ENCODE measurements at places on chromosomes 4 and X.

- DNase-seq, result no peak
Observed at GRCh38 chrX:72080150-72080549, 51.6 kb downstream of the RTL5 start.

GRCh38 chr4:83083925-83084475, 30.5 kb downstream of the PLAC8 start:
- DNase-seq, result peak; percentile 57

GRCh38 chr4:6826781-6827508, 44.4 kb downstream of the KIAA0232 start:
- no peak for DNase-seq

- no peak for DNase-seq
Observed at GRCh38 chr4:6264225-6264540, 5.5 kb upstream of the WFS1 start.

DNA sequence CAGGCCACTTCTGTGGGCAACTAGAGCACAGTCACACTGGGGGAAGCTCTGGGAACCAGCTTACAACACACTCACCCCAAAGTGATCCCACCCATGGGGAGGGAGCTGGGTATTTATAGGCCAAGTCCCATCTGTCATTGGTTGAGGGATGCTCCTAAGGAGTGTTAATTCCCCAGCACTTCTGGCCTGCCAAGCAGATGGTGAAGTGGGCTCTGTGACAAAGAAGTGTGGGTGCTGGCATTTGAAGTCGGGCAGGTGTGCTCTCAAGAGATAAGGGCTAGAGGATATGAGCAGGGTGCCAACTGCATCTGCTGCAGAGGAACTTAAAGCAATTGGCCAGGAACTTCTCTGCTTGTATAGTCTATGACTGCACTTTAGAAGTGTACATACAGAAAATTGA, 30.9 kb downstream of the PTCHD1 start:
- DNase-seq, result no peak

DNA sequence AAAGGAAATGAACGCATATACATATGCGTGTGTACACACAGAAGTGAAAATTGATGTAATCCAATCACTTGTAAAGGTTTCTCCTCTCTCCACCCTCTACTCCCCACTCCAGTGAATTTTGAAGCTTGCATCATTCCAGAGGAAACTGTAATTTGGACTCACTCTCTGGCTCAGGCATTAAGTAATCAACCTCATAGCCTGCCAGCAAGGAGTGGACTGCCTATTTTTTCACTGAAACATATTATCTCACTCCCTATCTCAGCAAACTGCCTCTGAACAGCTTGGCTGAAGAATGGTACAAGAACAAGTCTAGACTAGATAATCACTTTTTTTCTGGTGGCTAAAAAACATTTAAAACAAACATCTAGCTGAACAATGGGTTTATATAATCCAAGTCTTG, 124.2 kb downstream of the C4orf51 start:
- DNase-seq, result no peak

GRCh38 chr4:159410076-159410777, 307.3 kb downstream of the RAPGEF2 start:
- no peak for DNase-seq

DNA sequence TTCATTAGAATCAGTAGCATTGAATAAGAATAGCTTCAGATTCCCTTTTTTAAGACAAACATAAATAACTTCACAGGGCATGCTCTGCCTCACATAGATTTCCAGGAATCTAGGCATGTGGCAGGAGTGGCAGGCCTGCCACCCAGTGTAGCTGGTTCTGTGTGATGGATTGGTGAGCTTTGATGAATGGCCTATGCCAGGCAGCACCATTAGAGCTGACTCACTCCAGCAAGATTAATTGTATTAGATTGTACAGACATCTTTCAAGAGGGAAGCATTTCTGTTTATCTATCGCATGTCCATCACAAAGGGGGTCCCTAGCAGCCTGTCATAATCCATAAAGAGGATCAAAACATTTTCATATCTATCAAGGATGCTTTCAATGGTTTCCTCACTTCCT, 71.9 kb downstream of the NAA11 start:
- no peak for DNase-seq

DNA sequence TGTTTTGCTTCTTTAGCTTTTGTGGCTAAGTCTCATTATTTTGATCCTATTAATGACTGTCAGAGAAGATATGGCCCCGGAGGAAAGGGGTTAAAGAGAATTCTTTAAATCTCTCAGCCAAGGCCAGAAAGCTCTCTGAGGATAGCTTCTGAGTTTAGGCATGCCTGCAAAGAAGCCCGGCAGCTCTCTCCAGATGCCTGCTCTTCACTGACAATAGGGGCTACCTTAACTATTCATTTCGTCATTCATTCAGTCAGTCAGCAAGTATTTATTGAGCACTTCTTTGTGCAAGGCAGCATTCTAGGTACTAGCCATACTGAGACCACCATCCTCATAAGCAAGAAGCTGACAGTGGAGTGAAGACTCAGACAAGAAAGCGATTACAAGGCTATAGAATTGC, 34.0 kb upstream of the BMP15 start:
- no peak for DNase-seq

DNA sequence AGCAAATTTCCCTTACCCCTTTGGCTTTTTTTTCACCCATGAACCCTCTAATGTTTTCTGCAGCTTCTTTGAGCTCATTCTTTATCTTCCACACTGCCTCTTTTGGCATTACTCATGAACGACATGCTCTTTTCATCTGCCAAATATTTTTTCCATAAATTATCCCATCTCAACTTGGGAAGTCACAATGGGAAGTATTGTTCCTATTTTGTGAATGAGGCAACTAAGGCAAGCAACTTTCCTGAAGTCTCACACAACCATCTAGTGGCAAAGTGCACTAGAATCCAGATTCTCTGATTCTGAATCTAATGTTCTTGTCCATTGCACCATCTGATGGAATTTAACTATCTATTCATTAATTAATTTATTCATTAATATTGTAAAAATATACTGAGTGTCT, 625 bp downstream of the RTL9 start:
- DNase-seq, result no peak

DNA sequence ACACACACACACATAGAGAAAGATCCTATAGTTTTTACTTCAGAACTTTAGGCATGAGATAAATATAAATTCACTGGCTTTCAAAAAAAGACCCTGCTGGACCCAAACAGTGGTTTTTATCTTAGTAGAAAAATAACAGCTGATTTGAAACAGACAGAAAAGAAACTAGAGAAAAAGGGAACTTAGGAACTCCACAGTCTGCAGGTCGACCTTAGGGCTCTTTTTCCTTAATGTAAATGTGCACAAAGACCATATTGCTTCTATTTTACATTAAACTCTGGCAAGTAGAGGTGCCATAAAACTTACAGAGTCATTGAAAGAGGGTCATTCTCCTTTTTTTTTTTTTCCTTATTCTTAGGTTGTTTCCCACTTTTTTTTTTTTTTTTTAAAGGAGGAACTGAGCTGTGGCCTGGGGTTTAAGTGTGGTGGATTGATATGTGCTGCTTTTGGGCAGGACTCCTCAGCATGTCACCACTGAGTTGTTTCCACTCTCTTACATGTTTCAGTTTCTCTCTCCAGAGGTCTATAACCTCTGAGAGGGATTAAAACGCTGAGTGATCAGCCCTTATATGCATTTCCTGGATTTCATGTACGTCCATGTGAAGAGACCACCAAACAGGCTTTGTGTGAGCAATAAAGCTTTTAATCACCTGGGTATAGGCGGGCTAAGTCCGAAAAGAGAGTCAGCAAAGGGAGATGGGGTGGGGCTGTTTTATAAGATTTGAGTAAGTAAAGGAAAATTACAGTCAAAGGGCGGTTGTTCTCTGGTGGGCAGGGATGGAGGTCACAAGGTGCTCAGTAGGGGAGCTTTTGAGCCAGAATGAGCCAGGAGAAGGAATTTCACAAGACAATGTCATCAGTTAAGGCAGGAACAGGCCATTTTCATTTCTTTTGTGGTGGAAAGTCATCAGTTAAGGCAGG, 70.8 kb upstream of the PACRGL start:
- DNase-seq, result no peak

DNA sequence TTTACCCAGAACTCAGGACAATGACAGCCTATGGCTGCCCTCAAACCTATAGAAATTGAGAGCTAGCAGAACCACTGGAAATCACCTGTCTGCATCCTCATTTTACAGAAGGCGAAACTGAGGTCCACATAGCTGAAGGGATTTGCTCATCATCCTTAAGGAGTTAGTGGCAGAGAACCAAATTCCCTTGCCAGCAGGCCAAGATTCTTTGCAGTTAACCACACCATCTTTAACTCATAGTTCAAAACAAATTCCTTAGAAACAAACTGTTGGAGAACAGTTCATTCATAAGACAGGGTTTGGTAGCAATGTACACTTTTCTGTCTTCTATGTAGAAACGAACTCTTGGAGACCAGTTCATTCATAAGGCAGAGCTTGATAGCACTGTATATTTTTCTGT, 37.9 kb upstream of the RAP2C start:
- DNase-seq, result no peak

DNA sequence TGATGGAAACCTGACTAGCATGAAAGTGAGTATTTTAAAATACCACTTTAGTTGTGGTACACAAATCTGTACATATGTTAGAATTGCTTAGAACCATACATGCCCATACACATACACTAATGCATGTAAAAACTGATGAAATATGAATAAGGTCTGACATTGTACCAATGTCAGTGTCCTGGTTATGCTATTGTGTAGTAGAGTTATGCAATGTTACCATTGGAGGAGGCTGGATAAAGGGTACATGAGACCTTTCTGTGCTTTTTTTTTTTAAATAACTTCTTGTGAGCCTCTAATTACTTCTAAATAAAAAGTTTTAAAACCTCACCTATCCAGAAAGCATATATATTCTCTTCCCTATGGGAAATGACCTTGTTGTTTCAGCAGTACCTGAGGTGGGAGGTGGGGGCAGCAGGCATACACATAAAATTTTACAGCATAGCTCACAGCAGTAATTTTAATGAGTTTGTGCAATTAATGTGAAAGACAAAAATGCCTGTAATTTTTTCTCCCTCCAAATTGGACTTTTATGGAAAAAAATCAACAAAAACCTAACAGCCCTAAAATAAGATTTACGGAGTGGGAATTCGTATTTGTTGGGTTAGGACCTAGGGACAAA, 97.6 kb downstream of the RAP1GDS1 start:
- no peak for DNase-seq

DNA sequence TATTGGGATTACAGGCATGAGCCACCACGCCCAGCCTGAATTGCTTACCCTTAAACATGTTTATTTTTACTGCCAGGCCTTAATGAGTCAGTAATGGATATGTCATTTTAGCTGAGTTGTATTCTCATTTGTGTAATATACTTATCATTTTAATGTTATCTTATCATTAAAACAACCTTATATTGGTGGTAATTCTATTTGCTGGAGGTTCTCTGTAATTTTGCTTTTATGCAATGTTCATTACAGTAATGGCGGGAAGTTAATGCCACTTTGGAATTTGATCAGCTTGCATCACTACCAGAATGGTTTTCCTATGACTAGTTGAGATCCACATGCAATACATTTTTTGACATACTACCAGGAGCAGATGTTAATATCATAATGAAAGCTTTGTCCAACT, 6.3 kb upstream of the PGAM4 start:
- no peak for DNase-seq

DNA sequence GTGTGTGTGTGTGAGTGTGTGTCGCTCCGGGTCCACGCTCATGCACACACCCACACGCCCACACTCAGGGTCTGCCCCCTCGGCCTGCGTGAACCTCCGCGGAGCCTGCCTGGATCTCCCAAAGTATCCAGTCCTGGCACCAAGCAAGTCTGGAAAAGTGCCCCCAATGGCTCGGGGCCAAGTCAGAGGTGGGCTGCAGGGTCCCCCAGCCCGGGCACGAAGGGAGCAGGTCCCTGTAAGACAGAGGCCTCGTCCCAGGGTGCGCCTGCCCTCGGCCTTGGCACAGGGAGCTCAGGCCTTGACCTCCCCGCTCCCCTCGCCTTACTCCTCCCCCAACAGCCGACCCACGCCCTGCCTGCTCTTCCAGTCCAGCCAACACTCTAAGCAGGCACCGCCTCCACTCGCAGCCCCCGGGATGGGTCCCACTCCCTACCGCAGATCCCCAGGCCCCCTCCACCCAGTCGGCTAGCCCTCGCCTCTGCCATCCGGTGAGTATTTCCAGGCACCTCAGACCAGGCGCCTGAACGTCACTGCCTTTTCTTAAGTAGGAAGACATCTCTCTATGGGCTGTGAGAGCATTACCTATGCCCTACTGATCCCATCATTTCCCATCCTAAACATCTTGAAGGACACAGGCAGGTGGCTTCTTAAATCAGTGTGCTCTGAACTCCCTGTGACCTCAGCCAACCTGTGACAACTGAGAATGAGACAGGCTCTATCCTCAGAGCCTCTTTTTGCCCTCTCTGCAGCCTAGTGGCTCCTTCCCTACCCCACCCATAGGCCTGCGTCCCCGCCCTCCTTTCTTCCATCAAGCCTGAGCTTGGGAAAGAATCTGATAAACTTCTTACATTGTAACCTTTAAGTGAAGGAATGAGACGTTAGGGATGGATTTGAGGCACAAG, 704 bp downstream of the FAM114A1 start:
- DNase-seq, result no peak

DNA sequence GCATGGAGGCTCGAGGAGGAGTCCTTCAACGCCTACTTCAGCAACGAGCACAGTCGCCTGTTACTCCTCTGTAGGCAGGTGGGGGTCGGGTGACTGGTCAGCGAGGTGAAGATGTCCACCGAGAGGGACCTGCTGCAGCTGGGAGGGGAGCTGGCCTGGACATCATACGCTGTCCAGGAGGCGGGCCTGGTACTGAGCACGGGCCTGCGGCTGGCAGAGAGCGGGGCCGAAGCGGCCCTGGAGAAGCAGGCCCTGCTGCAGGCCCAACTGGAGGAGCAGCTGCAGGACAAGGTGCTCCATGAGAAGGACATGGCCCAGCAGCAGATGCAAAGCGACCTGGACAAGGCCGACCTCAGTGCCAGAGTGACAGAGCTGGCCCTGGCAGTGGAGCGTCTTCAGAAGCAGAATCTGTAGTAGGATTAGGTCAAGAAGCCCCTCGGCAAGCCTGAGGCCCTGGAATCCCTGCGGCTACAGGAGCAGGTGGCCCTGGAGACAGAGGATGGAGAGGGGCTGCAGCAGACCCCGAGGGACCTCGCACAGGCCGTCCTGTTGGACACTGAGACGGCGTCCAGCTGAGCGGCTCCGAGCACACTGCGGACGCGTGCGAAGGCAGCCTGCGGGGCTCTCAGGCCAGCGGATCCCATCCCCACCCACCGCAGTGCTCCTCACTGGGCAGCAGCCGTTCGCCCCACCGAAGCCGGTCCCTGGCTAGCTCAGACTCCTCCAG, 11.9 kb downstream of the SMIM10L2A start:
- no peak for DNase-seq

GRCh38 chrX:111652719-111653118, 28.3 kb upstream of the ALG13 start:
- DNase-seq, result no peak

DNA sequence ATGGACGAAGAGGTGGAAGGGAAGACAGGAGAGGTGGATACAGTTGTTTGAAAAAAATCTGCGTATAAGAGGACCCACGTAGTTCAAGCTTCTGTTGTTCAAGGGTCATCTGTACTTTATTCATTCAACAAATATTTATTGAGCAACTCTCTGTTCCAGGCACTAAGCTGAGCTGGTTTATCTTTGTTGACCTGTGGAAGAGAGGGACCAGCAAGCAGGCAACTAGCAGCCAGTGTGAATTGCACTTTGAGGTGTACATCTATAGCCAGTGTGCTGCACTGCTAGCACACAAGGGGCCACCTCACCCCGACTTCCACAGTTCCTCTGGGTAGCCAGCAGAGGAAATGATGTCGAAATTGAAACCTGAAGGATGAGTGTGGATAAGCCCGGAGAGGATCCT, 191.4 kb downstream of the SOWAHB start:
- DNase-seq, result no peak

All from activated CD4-positive, alpha-beta T cell treated with anti-CD3 and anti-CD28 coated beads, Interleukin-2, amount 50 U/mL, for 1 hour (primary cell).